ENCODE measurements at places on chromosomes 12 and 14.
A peak's percentile ranks its signal among the peaks of the same experiment; 100 is the strongest.

- no peak for DNase-seq
Observed at GRCh38 chr14:86450085-86450484, 920.1 kb downstream of the FLRT2 start.

DNA sequence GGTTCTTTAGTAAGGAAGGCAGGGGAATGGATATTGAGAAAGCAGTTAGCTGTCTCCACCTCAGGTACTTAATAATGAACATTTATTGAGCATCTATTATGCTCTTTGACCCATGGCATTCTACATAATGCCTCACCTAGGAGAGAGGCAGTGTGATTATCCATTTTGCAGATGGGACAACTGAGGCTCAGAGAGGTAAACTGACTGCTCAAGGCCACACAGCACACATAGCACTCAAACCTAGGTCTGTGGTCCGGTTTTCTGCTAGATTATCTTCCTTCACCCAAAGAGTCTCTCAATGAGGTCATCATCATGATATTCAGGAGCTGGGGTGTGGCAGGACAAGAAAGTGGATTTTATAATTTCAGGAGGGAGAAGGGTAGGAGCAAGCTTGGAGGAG is 199.1 kb upstream of the LHX5 start:
- DNase-seq: no peak

DNA sequence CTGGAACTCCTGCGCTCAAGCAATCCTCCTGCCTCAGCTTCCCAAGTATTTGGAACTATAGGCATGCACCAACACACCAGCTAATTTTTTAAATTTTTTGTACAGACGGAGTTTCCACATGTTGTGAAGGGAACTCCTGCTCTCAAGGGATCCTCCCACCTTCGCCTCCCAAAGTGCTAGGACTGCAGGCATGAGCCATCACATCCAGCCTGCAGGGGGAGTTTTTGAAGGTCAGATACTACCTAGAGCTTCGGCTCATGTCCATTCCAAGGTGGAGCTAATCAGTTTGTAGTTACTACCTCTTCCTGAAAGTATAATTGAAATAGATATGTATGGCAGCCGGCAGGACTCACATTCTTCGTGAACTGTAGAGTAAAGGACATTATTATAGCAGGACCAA is 3.7 kb upstream of the TAS2R19 start:
- no peak for DNase-seq

DNA sequence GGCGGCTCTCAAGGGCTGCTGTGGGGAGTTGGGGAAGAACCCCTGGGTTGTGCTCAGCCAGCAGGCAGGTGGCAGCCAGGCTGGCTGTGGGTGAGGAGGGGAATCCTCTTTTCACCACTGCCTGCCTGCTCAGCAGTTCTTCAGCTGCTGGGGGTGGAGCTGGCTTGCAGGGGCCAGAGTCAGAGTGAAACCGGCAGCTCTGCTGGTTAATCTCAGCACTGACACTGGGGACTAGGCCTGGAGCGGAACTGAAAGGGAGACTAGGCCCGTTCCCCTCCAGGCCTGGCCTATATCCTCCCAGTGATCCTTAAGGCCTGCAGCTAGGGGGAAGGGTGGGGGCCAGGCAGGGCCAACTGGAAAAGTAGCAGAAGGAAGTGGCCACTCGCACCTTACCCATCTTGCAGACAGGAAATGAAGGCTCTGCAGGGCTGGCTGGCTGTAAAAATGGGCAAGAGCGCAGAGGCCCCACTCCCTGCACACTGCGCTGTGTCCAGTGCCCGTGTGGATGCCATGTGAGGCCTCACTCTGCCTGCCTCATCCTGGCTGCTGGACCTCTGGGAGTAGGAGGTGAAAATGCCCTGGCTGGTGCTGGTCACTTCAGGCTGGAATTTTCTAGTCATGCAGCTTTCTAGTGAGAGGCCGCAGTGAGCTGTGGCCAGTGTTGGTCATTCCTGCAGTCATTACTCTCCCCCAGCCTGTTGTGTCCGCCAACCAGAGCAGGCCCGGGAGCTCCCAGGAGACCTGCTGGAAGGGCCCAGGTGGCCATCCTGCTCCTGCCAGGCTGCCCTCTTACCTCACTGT is 39.4 kb downstream of the SH2B3 start:
- peak; percentile 53 for DNase-seq

GRCh38 chr12:4118601-4119156 is 154.9 kb upstream of the CCND2 start:
- no peak for DNase-seq

- no peak for DNase-seq
Observed at GRCh38 chr12:52007982-52008510, 1.3 kb downstream of the TAMALIN start.

GRCh38 chr14:22471545-22472121 is 117.4 kb downstream of the DAD1 start:
- DNase-seq: no peak

DNA sequence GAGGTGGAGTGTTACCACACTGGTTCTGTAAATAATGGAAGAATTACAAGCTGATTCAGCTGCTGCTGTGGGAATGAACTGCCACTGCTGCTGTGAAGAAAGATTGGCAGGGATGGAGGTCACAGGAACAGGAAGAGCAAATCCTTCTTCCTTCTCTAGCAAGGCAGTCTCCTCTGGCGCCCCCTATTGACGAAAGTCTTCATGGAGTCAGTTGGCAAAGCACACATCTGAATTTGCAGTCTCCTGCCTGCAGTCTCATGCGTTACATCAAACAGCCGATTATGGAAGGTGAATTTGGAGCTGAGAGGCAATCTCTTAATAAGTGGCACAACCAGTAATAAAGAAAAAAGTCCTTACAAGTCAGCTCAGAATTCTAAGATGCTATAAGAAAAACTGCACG is 106.0 kb upstream of the TMTC1 start:
- no peak for DNase-seq

GRCh38 chr14:90781344-90781761 is 34.9 kb downstream of the TTC7B start:
- no peak for DNase-seq

DNA sequence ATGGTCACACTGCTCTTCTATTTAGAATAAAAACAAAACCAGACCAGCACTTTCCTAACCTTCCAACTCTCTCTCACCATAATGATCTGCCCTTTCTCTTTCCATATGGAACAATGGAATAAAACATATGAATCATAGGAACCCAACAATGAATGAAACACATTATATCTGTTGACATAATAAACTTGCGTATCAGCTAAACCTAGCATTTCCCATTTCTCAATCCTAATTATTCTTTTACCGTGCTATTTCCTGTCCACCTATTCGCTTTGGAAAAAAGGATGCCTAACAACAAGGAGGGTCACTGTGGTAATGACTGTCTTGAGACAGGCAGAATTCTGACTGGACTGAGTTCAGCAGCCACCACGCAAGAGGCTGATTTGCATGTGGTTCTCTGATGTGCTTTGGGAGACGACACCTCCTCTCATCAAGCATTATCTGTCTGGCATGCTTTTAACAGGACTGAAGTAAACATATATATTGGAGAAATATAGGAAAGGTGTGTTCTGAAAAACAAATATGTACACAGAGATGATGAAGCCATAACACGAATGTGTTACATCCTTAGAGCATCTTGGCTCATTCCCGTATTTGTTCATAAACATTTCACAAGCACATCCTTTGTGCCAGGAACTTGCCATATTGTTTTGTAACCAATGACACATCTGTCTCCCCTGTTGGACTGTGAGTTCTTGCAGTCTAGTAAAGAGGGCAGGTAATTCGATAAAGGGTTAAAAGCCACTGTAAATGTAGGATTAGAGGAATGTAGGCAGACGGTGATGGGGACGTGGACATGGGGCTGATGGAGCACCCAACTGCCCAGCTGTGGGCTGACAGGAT is 87.7 kb downstream of the PTPRB start:
- no peak for DNase-seq

DNA sequence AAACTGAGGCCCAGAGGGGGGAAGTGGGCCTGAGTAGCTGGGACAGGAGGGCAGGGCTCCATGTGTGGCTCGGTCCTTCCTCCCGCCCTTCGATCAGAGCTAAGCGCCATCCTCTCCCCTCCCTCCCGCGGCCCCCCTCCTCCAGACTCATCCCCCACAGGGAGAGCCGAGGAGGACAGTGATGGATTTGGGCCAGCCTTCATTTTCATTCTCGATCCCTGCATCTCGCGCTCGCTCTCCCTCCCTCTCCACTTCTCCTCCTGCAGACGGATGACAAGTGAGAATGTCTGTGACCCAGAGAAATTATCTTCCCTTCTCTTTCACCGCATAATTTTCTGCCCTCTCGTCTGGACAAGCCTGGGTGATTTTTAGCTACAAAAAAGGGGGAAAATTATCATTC is 183.3 kb downstream of the RBM19 start:
- no peak for DNase-seq

DNA sequence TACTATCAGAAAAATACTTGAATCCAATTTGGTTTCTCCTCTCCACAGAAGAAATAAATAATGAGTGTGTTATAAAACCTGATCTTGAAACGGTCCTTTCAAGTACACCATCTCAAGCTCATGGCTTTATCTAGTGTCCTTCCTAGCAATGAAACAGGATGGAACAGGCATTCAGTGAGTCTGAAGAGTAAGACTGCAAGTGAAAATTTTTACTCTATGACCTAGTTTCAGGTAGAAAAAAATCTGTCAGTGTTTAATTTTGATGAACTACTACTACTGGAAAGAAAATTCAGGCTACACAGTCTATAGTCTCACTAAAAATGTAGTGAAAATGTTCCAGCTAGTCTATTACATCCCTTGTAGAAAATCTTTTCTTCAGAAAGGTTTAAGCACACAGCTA is 7.7 kb downstream of the CBX5 start:
- no peak for DNase-seq

DNA sequence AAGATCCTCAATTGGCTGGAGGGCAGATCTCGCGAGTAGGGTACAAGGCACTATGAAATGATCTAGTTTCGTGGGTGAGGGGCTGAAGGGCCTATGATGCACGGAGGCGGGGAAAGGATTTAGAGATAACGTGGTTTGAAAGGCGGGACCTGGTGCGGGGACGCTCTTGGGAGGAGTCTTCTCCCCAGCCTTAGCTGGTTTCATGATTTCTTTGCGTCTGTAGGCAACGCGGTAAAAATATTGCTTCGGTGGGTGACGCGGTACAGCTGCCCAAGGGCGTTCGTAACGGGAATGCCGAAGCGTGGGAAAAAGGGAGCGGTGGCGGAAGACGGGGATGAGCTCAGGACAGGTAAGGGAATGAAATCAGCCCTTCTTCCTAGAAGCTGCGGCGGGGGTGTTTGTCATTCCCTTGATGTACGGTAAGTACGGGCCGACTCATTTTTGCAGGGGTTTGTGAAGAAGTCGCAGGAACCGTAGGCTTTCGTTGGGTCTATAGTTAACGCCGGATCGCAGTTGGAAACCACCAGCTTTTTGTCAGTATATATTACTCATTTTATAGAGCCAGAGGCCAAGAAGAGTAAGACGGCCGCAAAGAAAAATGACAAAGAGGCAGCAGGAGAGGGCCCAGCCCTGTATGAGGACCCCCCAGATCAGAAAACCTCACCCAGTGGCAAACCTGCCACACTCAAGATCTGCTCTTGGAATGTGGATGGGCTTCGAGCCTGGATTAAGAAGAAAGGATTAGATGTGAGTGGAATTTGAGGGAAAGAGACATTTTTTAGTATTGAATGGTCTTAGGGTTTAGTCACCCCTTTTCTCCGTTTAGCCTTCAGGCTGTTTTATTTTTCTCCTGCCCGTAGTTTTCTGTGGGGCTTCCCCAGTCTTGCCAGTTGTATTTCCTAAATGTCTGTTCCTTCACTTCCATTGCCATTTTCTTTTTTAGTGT is 602 bp downstream of the APEX1 start:
- no peak for DNase-seq

DNA sequence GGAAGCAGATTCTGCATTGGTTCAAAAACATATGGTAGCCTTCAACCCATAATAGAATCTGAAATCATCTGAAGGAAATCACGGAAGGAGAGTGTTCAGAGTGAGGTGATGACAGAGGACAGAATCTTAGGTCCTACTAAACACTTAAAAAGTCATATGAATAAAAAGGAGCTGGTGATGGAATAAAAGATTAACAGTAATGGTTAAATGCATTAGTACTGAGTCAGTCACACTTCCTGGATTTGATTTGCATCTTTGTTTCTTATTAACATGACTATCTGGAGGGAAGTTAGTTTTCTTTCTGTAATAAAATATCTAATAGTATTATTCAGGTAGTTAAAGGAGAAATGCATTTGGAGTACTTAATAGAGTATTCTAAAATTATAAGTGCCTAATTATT is 296.3 kb upstream of the ATXN7L3B start:
- no peak for DNase-seq

- no peak for DNase-seq
Observed at GRCh38 chr14:88793259-88793625, 489 bp upstream of the EML5 start.

- no peak for DNase-seq
Observed at GRCh38 chr14:89537911-89538310, 120.9 kb upstream of the FOXN3 start.

GRCh38 chr12:51694146-51694545 is 103.1 kb downstream of the SCN8A start:
- no peak for DNase-seq

- no peak for DNase-seq
Observed at GRCh38 chr14:103008768-103009357, 48.5 kb downstream of the CDC42BPB start.

DNA sequence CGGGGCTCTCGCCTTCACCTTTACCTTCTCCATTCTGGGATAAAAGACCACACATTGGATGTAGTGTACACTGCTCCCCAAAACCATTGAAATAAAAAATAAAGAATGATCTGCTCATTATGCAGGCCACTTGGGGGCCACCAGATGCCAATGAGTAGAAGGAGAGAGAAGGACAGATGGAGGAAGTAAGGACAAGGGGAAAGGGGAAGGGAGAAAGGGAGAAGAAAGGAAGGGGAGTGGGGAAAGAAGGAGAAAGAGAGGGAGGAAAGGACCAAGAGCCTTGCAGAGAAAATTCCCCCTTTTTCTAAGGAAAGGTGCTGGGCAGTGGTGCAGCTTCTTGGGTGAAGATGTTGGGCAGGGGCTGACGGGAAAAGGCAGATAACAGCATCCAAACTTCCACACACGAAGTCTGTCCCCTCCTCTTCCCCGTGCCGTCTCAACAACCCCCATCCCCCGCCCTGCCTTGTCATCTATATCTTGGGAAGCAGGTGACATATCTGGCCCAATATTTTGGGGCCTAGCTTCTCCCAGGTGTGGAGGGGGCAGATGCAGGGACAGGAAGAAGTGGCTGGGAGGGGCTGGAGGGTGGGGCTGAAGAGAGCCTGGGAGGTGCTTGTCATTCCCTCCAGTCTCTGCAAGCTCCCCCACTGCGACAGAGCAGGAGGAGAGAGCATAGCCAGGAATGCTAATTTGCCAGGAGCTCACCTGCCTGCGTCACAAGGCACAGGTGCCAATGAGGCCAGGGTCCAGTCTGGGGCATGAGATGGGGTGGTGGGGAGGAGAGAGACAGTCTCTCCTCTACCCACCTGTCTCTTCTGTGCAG is 107.5 kb downstream of the SINHCAF start:
- no peak for DNase-seq

- no peak for DNase-seq
Observed at GRCh38 chr12:127761880-127762279, 505.1 kb upstream of the TMEM132C start.

All from stimulated activated CD4-positive, alpha-beta T cell treated with anti-CD3 and anti-CD28 coated beads, Interleukin-1b, Interleukin-23, amount 100 ng/mL, for 1 hour (primary cell).